Suprapubic skin (tissue), 4 donors: ENCODE measurements at places on chromosomes 13 and 19. TPM values are rescaled to one million over a fixed set of nuclear protein-coding genes. Genes with fewer than 3 reads are reported as not detected.

Gene C19orf67
- not detected for total RNA-seq

Gene PVR
- 16.8 TPM for total RNA-seq

Gene PSG1
- total RNA-seq: not detected

Gene PDE4C
- total RNA-seq: not detected

GRCh38 chr19:41705393-41706174 is 2.8 kb upstream of the CEACAM5 start:
- no peak overlapping the region for H3K4me3 ChIP-seq
- H3K4me1 ChIP-seq: no peaks in the 10 kb centered on the region
- peak; percentile 75 for DNase-seq

DNA sequence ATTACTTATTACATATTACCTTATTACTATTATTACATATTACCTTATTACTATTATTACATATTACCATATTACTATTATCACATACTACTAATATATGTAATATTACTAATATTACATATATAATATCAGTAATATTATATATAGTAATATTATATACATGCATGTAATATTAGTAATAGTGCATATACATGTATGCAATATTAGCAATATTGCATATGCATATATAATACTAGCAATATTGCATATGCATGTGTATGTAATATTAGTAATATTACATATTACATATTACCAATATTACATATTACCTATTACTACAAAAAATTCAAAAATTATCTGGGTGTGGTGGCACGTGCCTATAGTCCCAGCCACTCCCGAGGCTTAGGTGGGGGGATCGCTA is 22.4 kb downstream of the PDE4A start:
- H3K4me1 ChIP-seq: no peaks in the 10 kb centered on the region
- H3K4me3 ChIP-seq: no peak overlapping the region
- peaks cover under 1% of the 10 kb centered on the region for H3K36me3 ChIP-seq
- no peaks in the 10 kb centered on the region for H3K27me3 ChIP-seq

- no peaks in the 10 kb centered on the region for H3K27me3 ChIP-seq
- H3K4me3 ChIP-seq: no peak overlapping the region
- no peaks in the 10 kb centered on the region for H3K4me1 ChIP-seq
- H3K36me3 ChIP-seq: no peaks in the 10 kb centered on the region
- no peak overlapping the region for H3K27ac ChIP-seq
Observed at GRCh38 chr13:107999751-108000150, 215.6 kb downstream of the LIG4 start.

DNA sequence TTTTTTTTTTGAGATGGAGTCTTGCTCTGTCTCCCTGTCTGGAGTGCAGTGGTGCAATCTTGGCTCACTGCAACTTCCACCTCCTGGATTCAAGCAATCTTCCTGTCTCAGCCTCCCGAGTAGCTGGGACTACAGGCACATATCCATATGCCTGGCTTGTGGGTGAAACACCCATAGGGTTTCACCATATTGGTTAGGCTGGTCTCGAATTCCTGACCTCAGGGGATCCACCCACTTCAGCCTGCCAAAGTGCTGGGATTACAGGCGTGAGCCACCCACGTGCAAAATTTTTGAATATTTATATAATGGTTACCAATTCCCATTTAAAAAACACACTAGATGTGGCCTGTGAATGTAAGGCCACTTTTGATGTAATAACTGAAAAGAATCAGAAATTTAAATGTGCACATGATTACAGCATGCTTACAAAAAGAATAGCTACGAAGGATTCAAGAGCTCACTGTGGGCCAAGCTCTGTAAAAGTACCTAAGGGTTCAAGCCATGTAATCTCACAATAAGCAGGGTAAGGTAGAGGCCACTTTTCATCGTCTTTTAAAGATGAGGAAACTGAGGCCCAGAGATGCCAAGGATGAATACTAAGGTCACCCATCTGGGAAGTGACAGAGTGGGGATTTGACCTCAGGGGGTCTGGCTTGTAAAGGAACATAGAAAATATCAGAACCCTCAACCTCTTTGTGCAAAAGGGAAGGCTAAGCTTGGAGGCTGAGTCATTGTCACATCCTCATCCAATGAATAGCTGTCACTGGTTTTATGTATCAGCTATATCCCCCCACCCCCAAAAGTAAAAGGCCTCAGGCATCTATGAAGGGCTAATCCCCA is 17.8 kb downstream of the TNFSF14 start:
- no peak overlapping the region for H3K27ac ChIP-seq
- H3K27me3 ChIP-seq: peaks cover 22% of the 10 kb centered on the region
- no peaks in the 10 kb centered on the region for H3K4me1 ChIP-seq
- no peak for DNase-seq

DNA sequence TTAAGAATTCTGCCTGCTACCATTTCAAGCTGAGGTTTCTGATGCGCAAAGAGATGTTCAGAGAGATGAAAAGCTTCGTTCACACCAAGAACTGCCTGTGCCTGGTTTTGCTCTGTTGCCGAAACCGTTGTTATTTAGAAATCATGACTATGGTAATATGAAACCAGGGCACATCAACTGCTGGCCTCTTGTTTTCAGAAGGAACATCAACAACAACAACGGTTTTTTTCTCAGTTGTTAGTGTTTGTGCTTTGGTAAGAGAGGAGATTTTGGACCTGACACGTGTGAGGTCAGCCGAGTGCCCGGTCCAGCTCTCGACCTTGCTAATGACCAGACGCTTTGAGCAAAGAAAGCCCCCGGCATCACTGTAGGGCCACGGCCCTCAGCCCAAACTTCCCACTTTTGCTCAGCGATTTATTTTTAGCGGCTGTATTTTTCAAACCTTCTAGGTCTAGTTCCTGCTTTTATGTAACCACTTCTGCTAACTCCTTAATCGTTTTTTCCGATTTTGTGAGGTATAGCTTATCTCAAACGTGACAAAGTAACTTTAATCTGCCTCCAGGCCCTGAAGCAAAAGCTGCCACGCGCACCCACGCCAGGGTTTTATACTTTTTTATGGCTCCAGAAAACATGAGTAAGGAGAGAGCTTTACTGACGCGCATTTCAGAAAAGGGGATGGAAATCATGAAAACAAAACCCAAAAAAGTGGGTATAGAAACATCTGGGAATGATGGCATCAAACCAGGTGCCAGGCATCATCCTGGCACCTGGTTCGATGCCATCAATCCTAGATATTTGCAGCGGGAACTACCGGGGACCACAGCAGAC is 42.0 kb downstream of the KLF2 start:
- peaks cover 33% of the 10 kb centered on the region for H3K4me1 ChIP-seq
- peak overlapping the region; percentile 1 for H3K4me3 ChIP-seq
- no peak for DNase-seq
- no peaks in the 10 kb centered on the region for H3K36me3 ChIP-seq
- peak overlapping the region; percentile 34 for H3K27ac ChIP-seq
- no peaks in the 10 kb centered on the region for H3K27me3 ChIP-seq

DNA sequence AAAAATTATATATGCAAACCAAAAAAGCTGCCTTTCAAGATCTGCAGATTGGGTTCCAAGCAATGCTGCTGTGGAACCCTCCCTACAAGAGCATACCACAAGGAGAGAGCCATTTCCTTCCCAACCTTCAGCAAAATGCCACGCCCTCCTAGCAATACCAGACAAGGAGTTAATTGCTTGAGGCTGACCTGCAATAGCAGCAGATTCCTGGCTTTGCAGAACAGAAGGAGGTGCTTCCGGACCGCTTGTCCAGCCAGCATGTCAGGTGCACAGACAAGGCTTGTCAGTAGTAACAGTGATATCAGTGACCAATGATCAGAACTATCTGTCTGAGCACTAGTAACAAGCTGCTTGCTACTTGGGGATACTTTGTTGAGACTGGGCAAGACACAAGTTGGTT is 301.6 kb downstream of the FGF14 start:
- H3K27me3 ChIP-seq: no peaks in the 10 kb centered on the region
- H3K4me3 ChIP-seq: no peak overlapping the region
- H3K4me1 ChIP-seq: no peaks in the 10 kb centered on the region
- DNase-seq: no peak
- no peaks in the 10 kb centered on the region for H3K36me3 ChIP-seq

- no peak overlapping the region for H3K4me3 ChIP-seq
- peaks cover 20% of the 10 kb centered on the region for H3K36me3 ChIP-seq
Observed at GRCh38 chr19:20103091-20103740, 25.4 kb downstream of the ZNF90 start.

DNA sequence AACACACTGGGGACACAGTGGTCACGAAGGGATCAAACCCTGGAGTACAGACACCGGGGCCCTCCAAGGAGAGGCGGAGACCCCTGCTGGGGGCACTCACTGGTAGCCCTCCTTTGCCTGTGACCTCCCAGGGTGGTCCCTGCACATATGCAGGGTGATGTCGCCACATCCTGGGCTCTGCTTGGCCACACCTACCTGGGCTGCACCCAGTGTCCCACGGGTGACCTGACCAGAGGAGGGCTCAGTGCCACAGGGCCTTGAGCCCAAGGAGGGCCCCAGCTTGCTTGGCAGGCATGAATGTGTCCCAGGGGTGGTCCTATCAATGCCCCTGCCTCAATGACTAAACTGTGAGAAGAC is 4.1 kb downstream of the PCID2 start:
- H3K4me1 ChIP-seq: peaks cover 41% of the 10 kb centered on the region
- no peak for DNase-seq
- H3K27me3 ChIP-seq: no peaks in the 10 kb centered on the region
- no peak overlapping the region for H3K4me3 ChIP-seq

- H3K27me3 ChIP-seq: no peaks in the 10 kb centered on the region
- H3K4me1 ChIP-seq: peaks cover 15% of the 10 kb centered on the region
- H3K27ac ChIP-seq: no peak overlapping the region
- H3K4me3 ChIP-seq: no peak overlapping the region
- H3K36me3 ChIP-seq: peaks cover 47% of the 10 kb centered on the region
- no peak for DNase-seq
Observed at GRCh38 chr19:9850235-9850959, 15.3 kb downstream of the PIN1 start.

DNA sequence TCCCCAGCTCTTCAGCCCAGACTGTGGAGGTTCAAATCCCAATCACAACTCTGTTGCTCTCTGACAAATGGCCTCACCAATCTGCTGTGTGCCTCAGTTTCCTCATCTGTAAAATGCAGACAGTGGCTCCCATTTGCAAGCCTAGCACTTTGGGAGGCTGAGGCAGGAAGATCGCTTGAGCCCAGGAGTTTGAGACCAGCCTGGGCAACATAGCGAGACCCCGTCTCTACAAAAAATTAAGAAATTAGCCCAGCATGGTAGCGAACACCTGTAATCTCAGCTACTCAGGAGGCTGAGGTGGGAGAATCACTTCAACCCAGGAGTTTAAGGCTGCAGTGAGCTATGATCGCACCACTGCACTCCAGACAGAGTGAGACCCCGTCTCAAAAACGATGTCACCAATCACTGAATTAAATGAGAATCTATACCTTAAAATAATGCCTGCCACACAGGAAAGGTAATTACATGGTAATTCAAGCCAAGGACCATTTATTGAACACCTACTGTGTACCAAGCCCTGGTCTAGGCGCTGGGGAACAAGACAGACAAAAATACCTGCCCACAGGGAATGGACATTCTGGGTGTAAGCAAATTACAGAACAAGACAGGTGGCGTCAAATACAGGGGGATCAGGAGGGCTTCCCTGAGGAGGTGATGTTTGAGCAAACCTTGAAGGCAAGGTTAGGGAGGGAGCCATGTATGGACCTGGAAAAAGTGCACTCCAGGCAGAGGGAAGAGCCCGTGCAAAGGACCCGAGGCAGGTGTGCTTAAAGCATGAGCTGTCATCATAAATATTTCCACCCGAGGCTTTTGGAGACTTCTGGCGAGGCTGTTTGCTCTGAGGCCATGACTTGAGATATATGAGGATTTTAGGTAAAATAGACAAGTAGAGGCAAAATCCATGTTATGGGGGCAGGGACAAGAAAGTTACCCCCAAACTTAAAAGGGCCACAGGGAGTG is 7.7 kb downstream of the NR2F6 start:
- no peak for DNase-seq
- H3K27ac ChIP-seq: no peak overlapping the region
- no peak overlapping the region for H3K4me3 ChIP-seq
- H3K36me3 ChIP-seq: peaks cover 29% of the 10 kb centered on the region

GRCh38 chr19:43804432-43804831 is 2.2 kb upstream of the LYPD5 start:
- no peaks in the 10 kb centered on the region for H3K36me3 ChIP-seq
- no peaks in the 10 kb centered on the region for H3K27me3 ChIP-seq
- H3K4me3 ChIP-seq: no peak overlapping the region
- no peak overlapping the region for H3K27ac ChIP-seq

DNA sequence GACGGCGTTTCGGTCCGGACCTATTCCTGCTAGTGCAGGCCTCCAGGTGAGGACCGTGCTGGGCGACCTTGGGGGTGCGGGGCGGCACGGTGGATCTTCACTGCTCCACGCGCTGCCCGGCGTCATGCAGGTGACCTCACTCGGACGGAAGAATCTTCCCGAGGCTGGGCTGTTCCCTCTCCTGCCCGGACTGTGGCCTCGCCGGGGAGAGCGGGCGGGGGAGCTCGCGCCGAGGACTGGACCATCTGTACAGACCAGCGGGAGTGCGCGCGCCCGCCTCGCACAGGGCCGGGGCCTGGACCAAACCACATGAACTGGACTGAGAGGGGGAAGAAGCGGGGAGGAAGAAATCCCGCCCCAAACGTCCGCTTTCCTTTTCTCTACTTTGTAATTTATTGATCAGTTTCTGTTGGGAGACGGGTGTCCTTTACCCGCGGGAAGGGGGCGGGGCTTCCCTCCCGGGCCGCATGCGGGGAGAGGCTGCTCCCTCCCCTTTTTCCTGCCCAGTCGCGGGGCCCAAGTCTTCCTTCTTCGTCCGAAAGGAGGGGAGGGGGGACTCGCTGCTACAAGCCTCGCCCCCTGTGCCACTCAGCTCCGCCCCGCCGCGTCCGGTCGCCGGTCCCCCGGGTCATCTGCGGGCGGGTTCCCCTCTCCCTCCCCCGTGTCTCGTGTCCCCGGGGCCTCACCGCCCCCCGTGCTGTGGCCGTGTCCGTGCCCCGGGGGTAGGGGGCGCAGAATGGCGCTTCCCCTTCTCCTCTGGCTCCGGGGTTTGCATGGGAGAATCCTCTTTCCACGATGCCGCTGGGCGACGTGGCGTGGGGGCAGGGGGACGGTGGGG is 4.9 kb downstream of the HRC start:
- H3K27ac ChIP-seq: peak overlapping the region; percentile 84
- H3K4me3 ChIP-seq: peak overlapping the region; percentile 69
- H3K4me1 ChIP-seq: peaks cover 50% of the 10 kb centered on the region
- DNase-seq: peak; percentile 87

- no peaks in the 10 kb centered on the region for H3K27me3 ChIP-seq
- H3K36me3 ChIP-seq: no peaks in the 10 kb centered on the region
- H3K4me1 ChIP-seq: peaks cover 6% of the 10 kb centered on the region
- no peak overlapping the region for H3K4me3 ChIP-seq
Observed at GRCh38 chr13:26538363-26539317, 18.8 kb upstream of the WASF3 start.
